ENCODE measurements at places on chromosomes 2 and 18.

DNA sequence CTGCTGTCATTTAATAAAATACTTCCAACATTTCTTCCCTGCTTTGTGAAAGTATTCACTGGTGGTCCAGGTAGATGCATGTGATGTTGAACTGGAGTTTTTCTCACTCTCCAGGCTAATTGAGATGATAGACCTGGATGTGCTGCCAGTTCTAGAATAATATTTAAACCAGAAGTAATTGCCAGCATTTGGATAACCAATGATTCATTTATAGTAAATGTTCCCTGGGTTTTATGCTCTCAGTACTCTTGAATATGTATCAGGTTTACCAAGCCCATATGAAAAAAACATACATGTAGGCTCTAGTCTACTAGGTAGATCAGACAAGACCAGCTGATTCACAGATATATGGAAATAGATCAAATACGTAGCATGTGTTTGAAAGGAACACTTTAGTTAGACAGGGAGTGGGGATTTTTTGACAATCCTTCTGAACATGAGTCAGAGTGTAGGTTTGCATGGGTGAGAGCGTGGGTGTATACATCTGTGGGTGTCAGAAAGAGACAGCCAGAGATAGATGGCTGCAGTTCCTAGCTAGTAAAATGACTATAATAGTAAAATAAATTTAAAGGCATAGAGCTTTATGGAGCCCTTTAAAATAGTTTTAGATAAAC is 115.1 kb downstream of the NAB1 start:
- DNase-seq: no peak

DNA sequence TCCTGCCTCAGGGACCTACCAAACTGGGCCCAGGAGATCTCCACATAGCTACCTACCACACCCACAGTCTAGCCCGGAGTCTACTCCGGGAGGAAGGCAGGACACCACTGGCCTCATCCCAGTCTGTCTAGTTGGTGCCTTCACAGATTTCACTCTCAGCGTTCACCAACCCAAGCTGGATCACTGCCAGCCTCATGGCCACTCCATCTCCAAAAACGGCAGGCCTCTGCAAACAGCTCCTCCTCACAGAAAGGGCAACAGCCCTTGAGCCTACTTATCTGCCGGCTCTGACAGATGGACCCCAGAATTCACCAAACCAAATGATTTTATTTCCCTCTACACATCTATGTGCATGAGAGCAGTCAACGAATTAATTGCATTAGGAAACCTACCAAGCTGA is 61.3 kb downstream of the NCKAP5 start:
- DNase-seq: no peak

DNA sequence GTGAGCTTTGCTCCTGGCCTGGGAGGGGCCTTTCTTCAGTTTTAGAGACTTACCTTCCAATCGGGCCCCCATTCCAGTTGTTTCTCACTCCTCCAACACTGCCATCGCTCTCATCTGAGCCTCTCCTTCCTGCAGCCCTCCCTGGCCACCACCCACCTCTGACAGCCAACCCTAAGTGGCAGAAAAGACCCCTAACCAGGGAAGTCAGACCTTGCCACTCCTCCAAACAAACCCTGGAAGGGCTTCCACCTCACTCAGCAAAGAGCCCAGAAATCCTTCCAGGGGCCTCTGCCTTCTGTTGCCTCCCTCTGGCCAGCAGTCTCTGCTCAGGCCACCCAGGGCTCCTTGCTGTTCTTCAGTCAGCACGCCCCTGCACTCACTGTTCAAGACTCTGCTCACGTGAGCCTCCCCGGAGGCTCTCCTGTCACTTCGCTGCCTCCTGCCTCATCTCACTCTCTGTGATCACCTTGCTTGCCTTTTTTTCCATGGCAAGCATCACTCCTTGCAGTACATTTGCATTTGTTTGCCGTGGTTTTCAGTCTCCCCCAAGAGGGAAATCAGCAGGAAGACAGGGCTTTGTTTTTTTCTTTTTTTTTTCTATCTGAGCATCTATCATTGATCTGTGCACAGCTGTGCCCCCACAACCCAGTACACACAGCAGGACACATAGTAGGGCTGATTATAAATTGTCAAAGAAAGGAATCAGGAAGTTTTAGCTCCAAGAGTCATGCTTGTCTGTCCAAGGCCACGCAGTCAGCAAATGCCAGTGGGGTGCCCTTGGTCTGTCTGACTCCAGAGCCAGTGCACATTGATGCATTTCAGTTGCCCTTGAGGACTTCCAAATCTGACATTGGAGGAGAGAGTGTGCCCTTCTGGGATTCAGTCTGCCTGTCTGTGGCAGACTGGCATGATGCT is 83.9 kb downstream of the INHBB start:
- no peak for DNase-seq

GRCh38 chr2:3125001-3125760 is 252.4 kb downstream of the EIPR1 start:
- DNase-seq: no peak

DNA sequence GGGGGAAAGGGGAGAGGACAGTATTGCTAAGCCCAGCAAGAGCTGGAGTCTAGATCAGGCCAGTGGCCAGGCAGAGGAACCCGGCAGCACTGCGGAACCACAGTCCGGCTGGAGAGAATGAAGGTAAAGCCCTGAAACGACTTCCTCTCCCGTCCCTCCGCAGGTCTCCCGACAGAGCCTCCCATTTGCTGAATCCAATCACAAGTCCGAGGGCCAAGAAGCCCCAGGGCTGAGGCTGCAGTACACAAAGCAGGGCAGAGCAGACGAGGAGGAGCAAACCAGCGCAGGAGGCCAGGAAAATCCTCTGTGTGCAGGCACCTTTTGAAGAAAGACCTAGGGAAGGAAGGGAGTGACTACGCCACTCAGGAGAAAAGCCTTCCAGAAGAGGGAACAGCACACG is 104.4 kb downstream of the OSBPL1A start:
- DNase-seq: no peak

GRCh38 chr2:239264492-239264837 is 136.4 kb downstream of the HDAC4 start:
- DNase-seq: no peak

GRCh38 chr2:223513771-223514455 is 88.2 kb downstream of the SCG2 start:
- DNase-seq: no peak

DNA sequence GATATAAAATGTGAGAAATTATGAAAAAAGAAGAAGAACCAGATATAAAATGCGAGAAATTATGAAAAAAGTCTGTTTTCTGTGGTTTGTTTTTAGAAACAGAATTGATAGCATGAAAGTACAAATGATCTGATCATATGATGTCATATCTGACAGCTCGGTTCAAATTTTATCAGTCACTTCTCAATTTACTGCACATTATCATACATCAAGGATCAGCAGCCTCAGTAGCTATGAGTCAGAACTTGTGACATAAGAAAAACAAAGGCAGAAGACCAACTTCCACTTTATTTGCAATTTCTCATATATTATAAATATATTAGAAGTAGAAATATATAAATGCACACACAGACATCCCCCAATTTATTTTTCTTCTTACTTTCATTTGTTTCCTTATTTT is 634.0 kb downstream of the LRP1B start:
- no peak for DNase-seq

DNA sequence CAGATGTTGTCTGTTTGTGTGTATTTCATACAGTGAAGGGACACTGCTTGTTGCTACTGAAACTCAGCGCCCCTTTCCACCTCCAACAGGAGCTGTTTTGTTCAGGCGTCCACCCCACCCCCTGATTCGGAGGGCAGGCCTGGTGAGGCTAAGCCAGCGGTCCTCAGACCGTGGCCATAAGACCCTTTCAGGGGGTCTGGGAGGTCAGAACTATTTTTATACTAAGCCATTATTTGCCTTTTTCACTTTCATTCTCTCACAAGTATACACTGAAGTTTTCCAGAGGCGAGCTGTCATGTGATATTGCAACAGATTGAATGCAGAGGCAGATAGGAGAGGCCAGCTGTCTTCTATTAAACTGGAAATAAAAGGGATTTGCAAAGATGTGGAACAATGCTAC is 39.7 kb upstream of the IGFBP5 start:
- DNase-seq: no peak

DNA sequence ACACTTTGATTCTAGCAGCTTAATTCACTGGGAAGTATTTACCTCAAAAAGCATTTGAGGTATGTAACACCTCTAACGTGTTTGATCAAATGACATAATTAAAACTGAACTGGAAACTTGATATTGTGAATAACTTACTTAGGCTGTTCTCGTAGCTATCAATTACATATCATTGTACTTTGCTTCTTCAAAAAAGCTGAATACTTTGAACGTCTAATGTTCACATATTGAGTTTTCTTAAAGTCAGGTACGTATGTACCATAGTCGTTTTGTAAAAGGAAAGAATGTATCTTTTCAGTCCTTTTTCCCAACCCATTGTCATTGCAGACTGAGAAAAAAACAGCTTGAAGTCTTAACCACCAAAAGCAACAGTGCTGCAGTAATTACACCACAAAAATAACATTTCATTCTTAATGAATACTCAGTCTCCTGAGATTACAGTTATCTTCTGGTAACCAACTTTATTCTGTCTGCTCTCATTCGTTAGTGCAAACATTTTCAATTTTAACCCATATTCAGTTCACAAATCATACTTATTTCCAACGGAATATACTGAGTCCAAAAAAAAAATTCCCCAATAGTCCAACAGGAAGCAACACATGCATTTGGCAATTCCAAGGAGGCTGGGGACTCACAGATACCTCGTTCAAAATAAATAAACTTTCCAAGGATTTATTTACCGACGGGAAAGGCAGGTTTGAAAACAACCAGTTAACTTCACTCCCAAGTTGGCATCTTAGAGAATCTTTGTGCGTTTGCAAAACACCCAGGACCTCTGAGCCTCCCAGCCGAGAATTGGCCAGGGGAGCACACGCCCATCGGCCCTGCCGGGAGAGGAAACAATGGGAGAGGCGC is 1.1 kb downstream of the CHN1 start:
- DNase-seq: no peak

DNA sequence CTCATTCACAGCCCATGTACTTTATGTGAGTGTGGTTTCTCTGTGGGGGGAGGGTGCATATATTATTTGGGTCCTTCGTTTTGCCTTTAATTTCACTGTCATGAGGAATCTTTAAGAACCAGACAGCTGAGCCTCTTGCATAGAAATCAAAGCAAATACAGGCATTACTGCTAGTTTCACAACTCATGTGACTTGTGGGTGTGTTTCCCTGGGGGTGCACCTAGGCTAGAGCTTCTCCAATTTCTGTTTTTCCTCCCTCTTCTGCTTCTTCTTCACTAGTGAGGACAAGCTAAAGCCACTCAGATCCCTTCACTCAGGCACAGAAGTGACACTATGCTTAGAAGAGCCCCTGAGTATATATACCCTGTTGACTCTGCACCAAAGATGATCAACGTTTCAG is 131.4 kb downstream of the ACOXL start:
- DNase-seq: no peak

DNA sequence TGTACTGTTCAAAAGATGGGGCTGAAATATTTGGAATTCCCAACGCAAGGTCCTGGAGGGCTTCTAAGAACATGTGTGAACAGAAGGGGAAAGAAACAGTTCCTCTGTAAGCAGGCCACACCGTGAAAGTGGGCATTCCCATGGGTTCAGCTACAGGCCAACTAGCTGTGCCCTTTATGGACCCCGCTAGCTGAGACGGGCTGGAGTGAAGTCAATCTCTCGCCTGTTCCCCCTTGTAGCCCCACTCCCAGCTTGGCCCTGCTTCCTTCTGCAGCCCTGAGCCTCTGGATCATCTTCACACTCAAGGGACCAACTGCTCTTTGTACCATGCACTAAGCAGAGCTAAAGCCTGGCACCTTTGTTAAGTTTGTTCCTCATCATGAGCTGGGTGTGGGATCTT is 55.4 kb downstream of the POLR1A start:
- DNase-seq: no peak

GRCh38 chr2:46806526-46806925 is 109.1 kb downstream of the MCFD2 start:
- DNase-seq: peak; percentile 55

DNA sequence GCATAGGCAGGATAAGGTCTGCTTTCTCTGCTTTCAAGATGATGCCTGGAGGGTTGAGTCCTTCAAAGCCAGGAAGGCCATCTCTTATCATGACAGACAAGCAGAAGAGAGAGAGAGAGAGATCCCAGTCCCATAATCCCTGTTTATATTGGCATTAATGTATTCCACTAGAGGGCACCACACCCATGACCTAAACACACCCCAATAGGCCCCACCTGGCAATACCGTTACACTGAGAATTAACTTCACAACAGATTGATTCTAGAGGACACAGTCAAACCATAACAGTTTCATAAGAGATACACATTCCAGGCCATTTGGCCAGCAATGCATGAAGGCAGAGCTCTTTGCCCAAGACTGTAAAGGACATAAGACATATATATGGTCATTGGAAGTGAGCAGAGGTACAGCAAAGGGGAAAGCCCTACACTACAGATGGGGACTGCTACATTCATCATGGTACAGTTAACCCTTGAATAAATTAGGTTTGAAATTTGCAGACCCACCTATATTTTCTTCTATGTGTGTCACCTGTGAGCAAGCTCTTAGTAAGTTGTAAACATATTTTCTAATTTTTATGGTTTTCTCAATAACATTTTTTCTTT is 1516.1 kb downstream of the RPIA start:
- no peak for DNase-seq

- no peak for DNase-seq
These were observed 29.5 kb downstream of the RAB31 start for GRCh38 chr18:9737472-9738121.

DNA sequence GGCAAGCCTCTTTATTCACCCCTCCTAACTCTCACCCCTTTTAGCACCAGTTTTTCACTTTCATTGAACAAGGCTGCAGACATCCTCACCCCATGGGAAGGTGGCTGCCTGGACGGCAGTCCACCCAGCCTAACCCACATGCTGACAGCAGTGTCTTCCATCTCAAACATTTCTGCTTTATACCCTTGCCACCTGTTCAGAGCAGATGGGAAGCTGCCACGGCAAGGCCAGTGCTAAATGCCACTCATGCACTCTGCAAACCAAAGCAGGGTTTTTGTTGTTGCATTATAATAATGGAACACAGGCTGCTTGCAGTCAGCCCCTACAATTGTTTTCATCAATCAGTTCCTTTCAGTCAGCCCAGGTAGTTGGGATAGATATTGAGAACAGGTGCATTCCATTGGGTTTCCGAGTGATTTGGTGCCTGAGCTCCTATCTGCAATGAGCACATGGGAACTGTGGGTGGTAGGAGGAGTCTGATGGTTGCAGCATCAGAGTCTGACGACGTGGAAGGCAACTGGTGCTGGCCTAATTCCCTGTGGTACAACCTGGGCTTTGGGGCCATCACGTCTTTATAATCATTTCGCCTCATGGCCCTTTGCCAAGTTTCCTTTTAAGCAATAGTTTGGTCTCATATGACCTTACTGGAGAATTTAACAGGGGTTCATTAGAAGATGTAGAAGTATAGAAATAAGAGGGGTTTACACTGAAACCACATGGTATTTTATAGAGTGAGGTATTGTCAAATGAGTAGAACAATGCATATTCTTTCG is 252.5 kb upstream of the SP5 start:
- DNase-seq: no peak

DNA sequence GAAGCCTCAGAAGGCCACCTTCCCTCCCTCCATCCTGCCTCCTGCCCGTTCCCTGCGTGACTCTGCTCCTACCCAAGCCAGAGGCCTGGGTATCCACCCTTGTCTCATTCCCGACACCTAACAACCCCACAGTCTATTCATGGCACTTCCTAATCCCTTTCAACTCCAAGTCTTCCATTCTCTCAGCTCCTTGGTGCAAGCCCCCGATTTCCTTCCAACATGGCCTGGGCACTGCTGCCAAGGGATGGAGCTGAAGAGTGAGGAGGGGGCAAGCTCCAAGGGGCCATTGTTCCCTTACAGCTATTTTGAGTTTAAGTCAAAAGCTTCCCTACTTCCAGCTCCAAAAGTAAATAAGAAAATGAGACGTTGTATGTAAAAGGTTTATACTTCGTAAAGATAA is 84.8 kb upstream of the ASB18 start:
- DNase-seq: no peak

- no peak for DNase-seq
These were observed 713.6 kb upstream of the POU3F3 start for GRCh38 chr2:104140361-104140760.
